ENCODE measurements at places on chromosomes 1 and 21. TPM values are rescaled to one million over a fixed set of nuclear protein-coding genes. Genes with fewer than 3 reads are reported as not detected.
A peak's percentile ranks its signal among the peaks of the same experiment; 100 is the strongest.

DNA sequence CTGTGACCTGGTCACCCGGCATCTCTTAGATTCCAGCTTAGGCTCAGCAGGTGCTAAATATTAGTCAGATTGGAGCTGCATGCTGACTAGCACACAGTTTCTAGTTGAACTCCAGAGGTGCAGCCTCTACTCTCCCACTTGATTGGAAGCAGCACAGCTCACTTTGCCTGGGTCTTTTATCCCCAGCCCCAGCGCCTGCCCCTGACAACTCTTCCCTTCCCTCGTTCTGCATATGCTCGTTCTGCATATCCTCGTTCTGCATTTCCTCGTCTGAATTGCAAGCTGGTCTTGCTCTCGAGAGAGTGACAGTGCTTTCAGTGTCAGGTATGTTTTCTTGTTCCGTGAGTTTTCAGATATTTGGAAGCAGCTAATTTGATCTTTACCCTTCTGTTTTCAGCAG lies 11.7 kb downstream of the COL18A1 start:
- no peak for DNase-seq

DNA sequence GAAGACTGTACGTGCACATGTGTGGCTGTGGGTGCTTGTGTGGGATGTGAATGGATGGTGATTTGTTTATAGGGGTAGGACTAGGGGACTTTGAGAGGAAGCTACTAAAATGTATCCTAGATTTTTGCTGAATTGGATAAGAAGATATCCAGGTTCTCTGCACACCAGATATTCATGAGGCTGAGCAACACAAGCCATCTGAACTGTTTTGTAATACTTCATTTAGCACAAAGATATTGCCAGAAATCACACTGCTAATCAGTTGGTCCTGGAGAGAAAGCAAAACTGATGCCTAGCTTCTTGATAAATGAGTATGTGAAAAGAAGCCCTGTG lies 135.3 kb downstream of the NOS1AP start:
- DNase-seq: no peak

Gene SSX2IP
- 8.3 TPM for total RNA-seq

DNA sequence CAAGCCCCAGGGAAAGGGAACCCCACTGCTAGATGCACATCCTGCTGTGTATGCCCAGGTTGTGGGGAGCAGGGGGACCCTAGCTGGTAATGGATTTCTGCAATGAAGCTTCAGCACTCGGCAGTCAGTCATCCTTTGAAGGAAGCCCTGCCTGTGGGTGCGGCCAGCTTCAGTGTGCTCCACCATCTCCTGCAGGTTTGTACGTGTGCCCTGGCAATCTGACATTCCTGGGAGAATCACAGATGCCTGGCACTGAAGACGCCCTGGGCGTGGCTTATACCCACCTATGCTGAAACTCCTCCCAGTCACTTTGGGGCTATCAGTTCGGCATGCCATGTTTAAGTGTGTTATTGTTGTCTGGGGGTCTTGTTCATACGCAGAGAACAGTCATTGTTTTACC lies 6.8 kb downstream of the SPRR5 start:
- DNase-seq: peak; percentile 82
